ENCODE measurements at places on chromosomes 3 and 15.
A peak's percentile ranks its signal among the peaks of the same experiment; 100 is the strongest.

DNA sequence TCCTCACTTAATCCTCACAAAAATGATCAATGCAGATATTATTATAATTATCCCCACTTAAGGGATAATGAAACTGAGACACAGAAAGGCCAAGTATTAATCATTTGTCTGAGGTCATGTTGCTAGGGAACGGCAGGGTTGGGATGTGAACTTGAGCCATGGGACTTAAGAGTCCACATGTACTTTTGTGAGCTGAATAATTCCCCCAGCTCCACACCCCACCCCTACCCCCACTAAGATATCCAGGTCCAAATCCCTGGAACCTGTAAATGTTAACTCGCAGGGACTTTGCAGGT, 290.5 kb upstream of the GADL1 start:
- DNase-seq: no peak

- no peak for DNase-seq
Observed at GRCh38 chr3:151896246-151897012, 23.0 kb downstream of the SUCNR1 start.

DNA sequence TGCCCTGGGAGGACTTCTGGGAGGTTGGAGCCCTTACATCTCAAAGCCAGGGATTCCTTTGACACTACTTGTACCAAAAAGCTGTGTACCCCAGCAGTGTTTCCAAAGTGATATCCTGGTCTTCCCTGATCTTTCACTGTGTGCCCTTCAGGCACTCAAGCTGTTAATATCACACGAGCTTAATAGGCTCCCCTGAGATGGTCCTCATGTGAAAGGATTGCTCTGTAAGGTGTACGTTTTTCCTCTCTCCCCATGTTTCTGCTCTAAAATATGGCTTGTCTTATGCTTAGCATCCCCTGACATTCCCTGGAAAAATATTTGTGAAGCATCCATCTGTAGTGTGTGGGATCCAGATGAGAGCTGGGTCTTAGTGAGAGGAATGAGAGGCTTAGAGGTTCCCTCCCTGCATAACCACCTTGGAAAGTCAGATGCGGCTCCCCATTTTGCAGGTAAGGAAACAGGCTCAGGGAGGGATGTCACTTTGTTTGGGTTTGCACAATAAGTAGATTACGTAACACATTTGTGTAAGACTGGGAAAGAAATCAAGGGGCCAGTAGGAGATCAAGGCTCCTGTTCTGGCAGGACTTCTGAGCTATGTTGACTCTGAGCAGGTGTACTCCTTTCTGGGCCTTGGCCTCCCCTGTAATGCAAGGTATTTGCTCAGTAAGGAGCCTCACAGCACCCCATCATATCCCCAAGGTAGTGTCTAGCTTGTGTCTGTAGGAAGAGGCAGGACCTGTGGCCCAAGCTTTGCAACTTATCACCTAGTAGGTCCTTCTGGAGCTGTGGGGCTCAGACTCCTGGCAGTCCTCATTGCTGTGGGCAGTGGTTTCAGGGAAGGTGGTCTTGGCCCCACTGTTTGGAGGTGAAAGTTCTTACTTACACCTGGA, 667 bp upstream of the ACOX2 start:
- DNase-seq: no peak

DNA sequence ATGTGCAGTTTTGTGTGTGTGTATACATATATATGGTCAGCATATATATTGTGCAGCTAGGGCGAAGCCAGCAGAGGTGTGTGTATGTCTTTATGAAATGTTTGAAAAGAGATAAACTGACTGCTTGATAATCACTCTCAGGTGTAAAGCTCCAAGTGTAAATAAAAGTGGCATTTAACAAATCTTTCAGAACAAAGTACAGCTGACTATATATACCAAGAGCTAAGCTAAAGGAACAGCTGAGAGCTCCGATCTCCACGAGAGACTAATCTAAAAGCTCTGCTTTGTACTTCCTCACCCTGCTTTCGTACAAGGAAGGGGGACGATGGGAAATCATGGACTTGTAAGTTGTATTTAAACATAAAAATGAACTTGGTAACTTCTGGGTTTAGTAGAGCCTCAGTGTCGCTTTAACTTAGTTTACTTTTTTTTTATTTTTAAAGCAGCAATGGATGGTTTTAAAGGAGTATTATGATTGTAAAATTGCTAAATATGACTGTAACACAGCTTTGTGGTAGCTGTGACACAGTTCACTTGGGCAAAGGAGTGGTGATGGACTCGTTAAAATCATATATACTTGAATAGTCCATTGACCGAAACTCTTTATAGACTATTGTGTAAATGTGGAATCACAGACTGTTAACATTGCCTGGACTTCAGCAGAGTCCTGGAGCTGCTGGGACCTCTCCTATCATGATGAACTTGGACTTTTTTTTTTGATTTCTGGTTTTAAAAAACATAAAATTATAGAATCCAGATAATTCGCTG, 11.4 kb upstream of the ITPKA start:
- DNase-seq: no peak

DNA sequence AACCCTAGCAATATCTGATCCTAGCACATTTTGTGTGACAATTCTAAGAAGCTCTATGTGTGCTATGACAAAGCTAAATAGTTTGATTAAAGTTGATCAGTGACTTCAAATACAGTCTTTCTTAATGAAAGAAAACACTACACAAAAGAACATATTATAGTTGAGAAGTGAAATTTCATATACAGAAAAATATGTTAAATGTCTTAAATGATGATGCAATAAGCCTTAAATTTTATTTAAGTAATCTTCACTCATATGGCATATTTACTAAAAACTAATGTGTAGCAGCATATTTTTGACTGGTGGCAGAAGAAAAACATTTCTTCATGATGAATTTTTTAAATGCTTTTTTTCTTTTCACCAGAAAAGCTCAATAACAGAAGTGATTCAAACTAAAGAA, 485.5 kb downstream of the TUSC7 start:
- DNase-seq: no peak

GRCh38 chr3:140584549-140584948, 93.3 kb upstream of the TRIM42 start:
- no peak for DNase-seq

- no peak for DNase-seq
Observed at GRCh38 chr15:55900019-55900418, 93.4 kb downstream of the NEDD4 start.

GRCh38 chr15:69992348-69992747, 105.4 kb downstream of the TLE3 start:
- DNase-seq: no peak

DNA sequence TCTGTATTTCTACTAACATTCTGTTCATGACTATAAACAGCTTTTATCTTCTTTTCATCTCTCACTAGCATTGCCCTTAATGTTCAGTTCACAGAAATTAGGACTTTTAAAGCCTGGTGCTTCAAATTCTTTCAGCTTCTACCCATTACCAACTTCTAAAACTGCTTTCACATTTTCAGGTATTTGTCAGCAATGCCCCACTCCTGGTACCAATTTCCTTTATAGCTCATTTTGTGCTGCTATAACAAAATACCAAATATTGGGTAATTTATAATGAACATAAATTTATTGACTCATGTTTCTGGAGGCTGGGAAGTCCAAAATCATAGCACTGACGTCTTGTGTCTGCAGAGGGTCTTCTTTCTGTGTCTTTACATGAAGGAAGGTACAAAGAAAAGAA, 753.1 kb upstream of the CCDC54 start:
- DNase-seq: no peak

DNA sequence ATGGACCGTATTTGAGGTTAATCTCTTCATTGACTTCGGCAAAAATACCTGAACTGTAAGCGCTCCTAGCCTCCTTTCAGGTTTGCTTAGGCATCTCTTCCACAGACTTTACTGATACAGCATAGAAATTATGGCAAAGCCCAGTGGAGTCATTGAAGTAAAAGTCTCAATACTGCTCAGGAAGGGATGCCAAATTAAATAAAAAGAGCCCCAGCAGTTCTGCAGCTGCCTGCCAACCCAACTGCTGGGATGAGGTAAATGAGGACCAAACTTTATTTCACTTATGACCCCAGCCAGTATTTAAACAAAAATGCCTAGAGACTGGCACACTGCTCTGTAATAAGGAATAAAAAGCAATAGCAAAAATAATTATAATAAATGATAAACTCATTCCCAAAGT, 65.4 kb downstream of the IQCH start:
- no peak for DNase-seq

DNA sequence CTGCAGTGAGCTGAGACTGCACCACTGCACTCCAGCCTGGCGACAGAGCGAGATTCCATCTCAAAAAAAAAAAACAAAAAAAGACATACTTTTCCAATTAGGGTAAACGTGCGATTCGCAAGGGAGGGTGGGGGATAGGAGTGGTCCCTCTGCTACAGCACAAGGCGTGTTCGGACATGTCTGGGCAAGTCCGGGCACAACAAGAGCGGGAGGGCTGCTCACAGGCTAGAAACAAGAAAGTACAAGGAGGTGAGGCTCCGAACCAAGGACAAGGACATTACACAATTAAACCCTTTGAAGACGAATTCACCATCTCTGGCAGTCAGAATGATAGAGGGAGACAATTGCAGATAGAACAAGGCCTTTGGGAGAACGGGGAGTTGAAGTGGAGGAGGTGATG, 32.2 kb upstream of the BCL2A1 start:
- DNase-seq: peak; percentile 30

DNA sequence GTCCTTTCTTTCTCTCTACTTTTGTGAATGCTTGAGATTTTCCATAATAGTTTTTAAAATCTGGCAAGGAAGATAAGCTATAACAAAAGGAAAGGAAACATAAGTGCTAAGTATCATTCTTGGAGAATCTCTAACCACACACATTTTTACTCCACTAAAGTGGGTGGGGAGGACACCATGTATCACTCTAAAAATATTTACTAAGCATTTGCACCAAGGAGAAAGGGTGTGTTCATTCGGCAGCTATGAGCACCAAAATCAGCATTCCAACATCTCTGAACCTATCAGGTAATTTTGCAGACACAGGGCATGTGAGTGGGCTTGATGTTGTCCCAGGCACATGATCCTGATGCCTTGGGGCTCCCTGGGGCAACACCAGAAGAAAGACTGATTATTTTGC, 5.5 kb downstream of the B4GALT4 start:
- no peak for DNase-seq

- no peak for DNase-seq
Observed at GRCh38 chr3:185928496-185928895, 9.3 kb downstream of the TRA2B start.

- no peak for DNase-seq
Observed at GRCh38 chr3:195388380-195388779, 54.4 kb downstream of the ACAP2 start.

DNA sequence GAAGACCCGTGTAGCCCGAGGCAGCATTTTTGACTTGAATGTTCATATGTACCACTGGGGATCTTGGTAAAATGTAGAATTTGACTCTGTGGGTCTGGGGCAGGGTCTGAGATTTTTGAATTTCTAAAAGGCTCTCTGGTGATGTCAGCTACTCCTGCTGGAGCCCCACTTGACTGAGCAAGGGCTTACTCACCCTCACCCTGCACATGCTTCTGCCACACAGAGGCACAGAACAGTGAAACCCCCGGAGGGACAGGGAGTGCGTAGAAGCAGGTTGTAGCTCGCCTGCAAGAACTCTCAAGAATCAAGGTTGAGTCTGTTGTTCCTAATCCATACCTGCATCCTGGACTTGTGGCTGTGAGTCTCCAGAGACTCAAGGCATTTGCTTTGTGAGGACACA, 41.1 kb downstream of the SLCO3A1 start:
- no peak for DNase-seq

GRCh38 chr15:74400313-74400860, 32.9 kb upstream of the CYP11A1 start:
- no peak for DNase-seq

DNA sequence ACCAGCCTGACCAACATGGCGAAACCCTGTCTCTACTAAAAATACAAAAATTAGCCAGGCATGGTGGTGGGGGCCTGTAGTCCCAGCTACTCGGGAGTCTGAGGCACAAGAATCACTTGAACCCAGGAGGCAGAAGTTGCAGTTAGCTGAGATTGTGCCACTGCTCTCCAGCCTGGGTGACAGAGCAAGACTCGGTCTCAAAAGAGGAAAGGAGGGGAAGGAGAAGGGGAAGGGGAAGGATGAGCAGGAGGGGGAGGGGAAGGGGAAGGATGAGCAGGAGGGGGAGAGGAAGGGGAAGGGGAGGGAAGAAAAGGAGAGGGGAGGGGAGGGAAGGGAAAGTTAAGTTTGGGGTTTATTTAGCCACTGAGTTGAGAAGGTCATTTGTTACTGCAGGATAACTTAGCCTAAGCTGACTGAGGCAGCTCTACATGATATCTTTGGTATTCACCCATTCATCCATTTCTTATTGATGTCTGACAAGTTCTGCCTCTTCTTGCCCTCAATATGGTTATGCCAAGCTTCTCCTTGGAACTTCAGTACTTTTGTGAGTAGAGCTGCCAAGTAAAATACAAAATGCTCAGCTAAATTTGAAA, 15.9 kb upstream of the ABHD2 start:
- DNase-seq: no peak

All from NCI-H69 (cell line).